ENCODE measurements at places on chromosomes 11 and 22. TPM values are rescaled to one million over a fixed set of nuclear protein-coding genes. Genes with fewer than 3 reads are reported as not detected.
A peak's percentile ranks its signal among the peaks of the same experiment; 100 is the strongest.

SAA2 gene
- not detected for total RNA-seq

- peak; percentile 47 for DNase-seq
Measured at GRCh38 chr22:45179276-45180049, 15.7 kb downstream of the NUP50 start.

MCAT gene
- 8.8 TPM for total RNA-seq

SPDYC gene
- not detected for total RNA-seq

DNA sequence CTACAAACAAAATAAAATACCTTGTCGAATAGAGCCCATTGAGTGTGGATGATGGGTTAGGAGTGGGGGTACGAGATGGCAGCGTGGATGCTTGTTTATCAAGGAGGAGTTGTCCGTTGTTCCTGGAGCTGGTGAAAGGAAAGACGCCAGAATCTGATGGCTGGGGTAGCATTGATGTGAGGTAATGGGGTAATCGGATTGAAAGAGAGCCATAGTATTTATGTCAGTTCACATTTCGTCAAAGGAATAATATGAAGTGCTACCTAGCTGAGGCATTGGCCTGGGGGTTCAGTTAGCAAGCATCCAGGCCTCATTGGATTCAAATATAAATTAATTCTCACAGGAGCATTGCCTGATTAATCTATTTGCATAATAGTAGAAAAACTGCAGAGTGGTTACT, 16.9 kb upstream of the DBX1 start:
- DNase-seq: no peak

DNA sequence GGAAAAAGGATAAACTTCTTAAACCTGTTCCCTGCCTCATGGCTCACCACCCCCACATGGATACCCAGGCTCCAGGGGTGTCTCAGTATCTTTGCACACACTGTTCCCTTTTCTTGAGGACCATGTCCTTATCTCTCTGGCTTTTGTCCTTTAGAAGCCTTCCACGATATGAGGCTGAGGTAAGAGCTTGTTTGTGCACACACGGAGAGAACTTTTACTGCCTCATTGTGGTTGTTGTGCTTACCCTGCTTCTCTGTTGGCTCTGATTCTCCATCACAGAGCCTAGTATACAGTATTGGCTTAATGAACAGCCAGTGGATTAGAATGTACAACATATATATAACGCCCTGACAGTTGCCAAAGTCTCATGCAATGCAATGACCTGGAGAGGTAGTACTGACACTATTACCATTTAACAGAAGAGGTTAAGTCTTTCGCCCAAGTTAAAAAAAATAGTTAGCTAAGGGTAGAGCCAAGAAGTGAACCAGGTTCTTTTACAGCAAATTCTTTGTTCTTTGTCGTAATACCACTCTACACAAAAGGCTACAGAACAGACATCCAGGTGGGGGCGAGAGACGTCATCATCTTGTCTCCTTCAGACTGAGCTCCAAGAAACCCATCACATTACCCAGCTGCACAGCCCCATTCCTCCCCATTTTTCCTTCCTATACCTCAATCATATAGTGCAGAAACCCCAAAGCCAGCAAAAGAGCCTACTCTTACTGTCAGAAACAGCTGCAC, 117.3 kb downstream of the PLEKHA7 start:
- no peak for DNase-seq
